ENCODE measurements at places on chromosomes 3 and 15.

DNA sequence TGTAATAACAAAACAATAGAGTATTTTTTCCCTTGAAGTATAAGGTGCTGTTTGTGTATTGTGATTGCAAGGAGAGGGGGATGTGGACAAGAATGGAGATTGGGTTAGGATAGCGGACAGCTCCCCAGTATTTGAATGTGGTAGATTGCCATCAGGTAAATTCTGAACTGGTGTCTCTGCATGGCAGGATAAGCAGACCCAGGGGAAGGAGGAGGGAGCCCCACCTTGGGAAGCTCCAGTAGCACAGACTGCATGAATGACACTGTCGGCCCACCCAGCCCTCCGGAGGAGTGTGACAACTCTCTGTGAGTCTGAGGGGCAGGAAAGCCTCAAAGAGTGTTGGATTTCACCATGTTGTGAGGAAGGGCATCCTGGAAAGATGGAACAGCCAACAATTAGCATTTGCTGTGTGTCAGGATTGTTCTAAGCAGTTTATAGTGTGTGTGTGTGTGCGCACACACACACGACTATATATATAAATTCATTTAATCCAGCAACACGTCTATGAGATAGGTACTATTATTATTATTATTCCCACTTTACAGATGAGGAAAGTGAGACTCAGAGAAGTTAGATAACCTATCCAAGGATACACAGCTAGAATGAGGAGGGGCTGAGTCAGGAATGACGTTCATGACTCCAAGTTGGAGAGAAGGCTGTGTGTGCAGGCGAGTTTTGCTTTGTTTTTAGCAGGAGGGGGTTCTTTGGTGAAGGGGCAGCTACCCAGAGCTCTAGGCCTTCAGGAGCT lies 63.4 kb upstream of the LCTL start:
- no peak for DNase-seq

DNA sequence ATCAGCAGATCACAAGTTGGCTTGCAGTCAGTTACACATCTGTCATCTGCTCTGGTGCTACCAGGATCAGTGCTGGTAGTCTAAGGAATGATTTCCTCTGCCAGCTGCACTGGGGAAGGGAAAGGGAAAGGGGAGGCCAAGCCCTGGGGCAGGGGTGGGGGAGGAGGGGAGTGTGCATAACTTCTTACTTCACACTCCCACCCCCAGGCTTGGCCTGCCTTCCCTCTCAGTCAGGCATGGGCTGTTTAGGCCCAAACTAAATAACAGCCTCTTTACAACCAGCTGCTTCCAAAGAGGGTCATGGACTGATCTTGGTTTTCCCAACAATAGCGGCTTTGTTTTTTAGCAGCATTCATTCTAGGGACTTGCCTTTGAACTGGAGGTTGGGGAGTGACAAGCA lies 86.1 kb upstream of the PSMD6 start:
- DNase-seq: peak; percentile 61

GRCh38 chr15:51494411-51495314 lies 127.9 kb downstream of the DMXL2 start:
- DNase-seq: no peak

DNA sequence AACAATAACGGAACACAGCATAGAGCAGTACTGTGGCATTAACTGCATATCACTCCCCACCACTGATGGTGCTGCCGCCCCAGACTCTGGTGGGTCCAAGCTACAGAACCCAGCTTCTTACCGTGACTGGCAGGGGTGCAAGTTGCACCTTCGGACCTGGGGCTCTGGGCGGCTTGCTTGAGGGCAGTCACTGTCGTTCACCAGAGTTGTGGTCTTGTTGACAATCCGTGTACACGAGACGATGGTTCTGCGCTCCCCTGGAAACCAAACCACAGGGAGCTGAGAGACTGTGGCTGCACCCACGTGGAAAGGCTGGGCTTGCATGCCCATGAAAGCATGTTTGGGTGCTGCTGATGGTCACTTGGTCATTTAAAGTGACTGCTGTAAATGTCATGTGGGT lies 293.0 kb downstream of the ADAMTS17 start:
- DNase-seq: no peak

Data from right forelimb (tissue), 1 donor.